RKO (cell line): ENCODE measurements at places on chromosomes 1 and 21.

- DNase-seq: no peak
Measured at GRCh38 chr1:66265268-66265667, 268.7 kb upstream of the SGIP1 start.

DNA sequence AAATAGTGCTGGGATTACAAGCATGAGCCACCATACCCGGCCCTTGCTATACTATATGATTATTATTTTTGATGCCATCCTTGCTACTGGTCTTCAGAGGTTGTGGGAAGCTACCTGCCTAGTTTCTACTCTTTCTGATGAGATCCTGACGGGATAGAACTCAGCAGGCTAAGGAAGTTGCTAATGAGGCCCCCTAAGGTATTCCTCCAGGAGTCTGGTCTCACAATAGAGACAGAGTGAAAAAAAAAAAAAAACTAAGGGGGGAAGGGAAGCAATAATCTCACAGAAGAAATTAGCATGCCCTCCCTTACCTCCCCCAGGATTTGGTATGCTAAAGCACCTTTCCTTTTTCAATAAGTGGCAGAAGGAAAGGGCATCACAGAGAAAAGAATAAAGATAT, 17.6 kb downstream of the INTS3 start:
- DNase-seq: no peak

DNA sequence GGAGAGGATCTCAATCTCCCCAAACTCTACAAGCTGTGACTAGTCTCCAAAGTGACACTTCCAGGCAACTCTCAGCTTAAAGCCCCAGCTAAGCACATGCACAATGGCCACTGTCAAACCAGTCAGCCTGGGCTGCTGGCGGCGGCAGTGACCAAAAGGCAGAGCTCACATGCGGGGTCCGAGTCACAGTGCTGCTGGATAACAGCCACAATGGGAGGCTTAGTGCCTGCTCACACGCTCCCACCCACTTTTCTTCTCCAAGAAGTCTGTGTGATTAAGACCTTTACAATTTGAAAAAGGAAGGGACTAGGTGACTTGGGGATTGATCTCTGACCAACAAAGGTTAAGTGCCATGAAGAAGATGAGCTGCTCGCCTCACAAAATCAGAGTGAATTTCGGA, 16.8 kb downstream of the RIPK4 start:
- no peak for DNase-seq

GRCh38 chr1:183968386-183968785, 69.1 kb downstream of the COLGALT2 start:
- DNase-seq: no peak

- DNase-seq: no peak
Measured at GRCh38 chr1:92536980-92537884, 50.5 kb upstream of the GFI1 start.

GRCh38 chr1:202702088-202702487, 8.2 kb downstream of the SYT2 start:
- no peak for DNase-seq
